ENCODE measurements at places on chromosomes 4 and X.
A peak's percentile ranks its signal among the peaks of the same experiment; 100 is the strongest.

GRCh38 chr4:119005928-119006460 is 117.3 kb downstream of the SYNPO2 start:
- DNase-seq: no peak

DNA sequence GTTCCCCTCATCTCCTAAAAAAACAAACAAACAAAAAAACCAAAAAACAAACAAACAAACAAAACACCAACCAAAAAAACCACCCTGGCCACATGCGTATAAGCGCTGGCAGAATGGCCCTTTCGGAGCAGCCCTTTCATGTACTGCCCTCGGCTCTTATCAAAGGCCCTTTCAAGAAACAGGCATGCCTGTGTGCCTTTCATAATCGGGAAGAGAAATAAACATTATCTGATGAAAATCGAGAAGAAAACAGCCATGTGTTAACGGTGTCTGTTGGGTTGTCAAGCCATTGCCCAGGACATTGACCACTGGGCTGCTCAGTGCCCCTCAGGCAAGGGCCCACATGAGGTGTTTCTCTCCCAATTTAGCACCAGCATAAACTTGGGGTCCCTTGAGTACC is 68.3 kb downstream of the PJA1 start:
- no peak for DNase-seq

- DNase-seq: no peak
Observed at GRCh38 chr4:173572493-173573129, 42.6 kb upstream of the HAND2 start.

- no peak for DNase-seq
Observed at GRCh38 chr4:28287831-28288233, 1427.2 kb downstream of the STIM2 start.

GRCh38 chr4:83109480-83110222 is 4.9 kb downstream of the PLAC8 start:
- DNase-seq: peak; percentile 70

- no peak for DNase-seq
Observed at GRCh38 chrX:38803243-38803587, 2.0 kb downstream of the MID1IP1 start.

- no peak for DNase-seq
Observed at GRCh38 chr4:168409089-168409801, 71.0 kb downstream of the DDX60L start.

DNA sequence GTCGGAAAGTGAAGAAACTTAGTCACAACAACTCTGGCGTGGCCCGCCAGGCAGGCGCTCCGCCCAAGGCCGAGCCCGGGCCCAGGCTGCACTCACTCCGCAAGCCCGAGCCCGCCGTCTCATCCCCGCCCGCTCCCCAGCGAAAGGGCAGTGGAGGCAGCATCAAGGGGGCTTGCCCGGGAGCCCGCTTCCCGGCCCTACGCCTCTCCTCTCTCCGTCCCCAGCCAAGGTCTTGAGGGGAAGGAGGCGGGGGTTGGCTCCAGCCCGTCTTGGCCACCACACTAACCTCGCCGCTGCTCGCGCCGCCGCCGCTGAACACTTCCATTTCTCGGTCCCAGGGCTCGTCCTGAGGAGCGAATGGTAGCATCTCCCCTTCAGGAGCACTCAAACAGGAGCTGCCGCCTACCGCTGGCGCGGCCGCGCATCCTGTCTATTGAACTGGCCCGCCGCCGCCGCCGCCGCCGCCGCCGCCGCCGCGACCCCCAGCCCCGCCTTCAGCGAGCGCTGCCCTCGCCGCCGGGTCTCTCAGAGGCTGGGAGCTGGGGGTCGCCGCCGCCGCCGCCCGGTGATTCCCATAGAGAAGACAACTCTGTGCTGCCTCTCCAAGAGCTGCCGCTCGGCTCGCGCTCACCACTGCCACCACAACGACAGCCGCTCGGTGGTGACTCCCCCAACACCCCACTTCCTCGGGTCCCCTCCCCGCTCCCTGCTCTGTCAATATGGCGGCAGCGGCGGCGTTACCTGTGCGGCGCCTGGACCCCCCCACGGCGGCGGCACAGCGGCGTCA is at the start of gene RPS6KA6:
Gene RPS6KA6 (minus strand): TSS at position 667 of the 787 bp plus-strand sequence. CDS start 300 bp downstream, at position 367.
- peak; percentile 40 for DNase-seq

DNA sequence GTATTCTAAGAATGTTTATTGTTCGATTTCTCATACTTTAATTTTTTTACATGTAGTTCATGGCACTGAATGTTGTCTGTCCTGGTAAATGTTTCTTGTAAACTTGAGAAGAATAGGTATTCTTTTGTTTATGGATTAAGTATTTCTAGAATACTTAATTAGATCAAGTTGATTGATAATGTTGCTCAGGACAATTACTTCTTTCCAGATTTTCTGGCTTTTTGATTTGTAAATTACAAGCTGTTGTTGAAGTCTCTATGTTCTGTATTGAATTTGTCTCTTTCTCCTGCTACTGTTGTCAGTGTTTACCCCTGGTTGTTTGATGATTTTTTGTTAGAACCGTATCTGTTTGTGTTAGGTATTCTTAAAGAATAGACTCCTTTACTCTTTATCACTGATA is 1720.9 kb upstream of the AGA start:
- no peak for DNase-seq

DNA sequence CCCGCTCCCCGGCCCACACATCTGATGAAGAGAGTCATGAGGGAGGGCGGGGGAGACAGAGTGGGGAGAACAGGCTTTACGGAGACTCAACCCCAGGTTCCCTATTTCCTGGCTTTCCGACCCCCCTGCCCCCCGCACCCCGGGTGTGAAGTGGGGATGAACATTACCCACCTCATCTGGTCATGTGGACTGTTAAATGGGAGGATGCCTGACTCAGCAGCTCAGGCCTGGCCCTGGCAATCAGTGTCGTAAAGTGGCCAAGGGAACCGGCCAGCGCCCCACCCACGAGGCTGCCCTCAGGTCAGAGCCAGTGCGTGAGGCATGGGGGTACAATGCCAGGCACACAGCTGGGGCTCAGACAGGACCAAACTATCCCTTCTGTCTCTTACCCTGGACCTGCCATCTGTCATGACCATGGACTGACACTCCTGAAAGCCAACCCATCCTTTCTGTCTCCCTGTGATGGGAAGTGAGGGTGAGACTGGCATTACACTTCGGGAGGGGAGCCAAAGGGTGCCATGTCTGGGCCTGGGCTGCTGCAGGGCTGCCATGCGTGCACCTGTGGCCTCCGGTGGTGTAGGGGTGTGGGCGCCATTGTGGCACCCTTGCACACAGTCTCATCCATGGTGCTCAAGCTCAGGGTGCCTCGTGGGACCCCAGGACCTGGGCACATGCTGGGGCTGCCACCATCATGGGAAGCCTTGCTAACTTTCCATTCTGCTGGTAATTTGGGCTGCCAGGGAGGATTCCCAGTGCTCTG is 106.1 kb upstream of the PSAPL1 start:
- no peak for DNase-seq

DNA sequence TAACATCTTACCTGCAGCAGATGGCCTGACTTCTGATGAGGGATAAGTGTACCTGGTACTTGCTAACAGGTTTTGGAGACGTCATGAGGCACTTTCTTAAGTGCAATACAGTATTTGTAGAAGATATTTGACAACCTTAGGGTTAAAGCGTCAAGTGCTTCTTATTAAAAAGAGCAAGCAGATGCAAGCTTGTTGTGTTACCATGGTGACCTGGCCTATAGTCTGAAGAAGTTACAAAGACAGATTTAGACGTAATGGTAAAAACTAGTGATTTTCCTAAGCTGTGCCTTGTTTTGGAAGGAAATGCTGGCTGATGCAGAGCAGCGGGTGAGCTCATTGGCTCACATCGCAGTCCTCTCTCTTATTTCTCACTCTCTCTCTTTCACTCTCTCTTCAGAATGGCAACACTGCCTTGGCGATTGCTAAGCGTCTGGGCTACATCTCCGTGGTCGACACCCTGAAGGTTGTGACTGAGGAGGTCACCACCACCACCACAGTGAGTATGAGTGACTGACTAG is 243.6 kb downstream of the ANK2 start:
- no peak for DNase-seq

- DNase-seq: no peak
Observed at GRCh38 chr4:156396534-156396933, 442.9 kb upstream of the CTSO start.

- DNase-seq: no peak
Observed at GRCh38 chr4:52071791-52072546, 20.9 kb downstream of the SPATA18 start.

- peak; percentile 35 for DNase-seq
Observed at GRCh38 chrX:38664285-38664684, 102.9 kb downstream of the TSPAN7 start.

DNA sequence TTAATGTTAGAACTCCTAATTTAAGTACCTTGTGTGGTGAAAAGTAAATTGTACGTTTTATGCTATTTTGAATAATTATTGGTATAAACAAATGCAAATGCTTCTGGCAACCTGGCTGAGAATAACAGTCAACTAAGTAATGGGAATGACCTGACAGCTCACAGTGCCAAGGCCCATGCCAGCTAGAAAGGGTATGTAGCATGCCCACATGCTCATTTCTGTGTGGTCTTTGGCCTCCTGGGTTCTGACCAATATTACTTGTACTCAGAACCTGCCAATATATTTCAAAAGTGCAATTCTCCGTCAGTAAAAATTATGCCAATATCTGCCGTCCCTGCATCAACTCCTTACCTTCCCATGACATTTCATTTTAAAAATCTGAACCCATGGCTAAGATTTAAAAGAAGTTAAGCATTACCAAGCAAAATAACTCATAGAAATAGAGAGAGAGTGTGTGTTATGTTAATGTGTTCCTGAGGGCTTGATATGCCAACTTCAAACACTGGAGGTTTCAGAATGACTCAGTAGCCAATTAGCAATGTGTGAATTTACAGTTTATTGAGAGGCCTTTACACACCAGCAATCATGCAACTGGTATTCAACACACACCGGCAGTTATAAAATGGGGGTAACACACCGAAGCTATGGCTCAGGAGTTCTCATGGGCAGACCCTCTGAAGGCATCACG is 820.8 kb downstream of the FSTL5 start:
- DNase-seq: no peak

GRCh38 chr4:68079928-68080327 is 49.7 kb downstream of the TMPRSS11F start:
- DNase-seq: no peak

DNA sequence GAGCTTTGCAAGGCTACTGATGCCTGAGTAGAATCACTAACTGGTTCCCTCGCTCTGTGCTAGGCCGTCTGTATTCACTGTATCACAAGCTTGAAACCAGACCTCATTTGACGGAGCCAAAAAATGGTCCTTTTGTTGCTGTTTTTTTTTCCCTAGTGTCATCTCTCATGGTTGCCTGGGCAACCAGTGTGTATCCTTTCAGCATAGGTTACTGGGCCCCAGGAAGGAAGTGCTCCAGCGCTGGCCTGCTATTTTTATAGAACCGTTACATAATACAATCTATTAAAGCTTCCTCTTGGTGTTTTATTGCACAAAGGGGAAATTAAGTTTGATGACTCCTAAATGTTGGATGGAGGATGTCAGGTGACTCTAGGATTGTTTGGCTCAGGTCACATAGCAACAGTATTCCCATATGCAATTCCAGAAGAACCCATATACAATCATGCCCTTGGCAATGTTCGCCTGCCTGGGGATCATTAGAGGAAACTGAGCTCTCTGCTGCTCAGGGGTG is 220.4 kb downstream of the SPRY1 start:
- DNase-seq: peak; percentile 74

DNA sequence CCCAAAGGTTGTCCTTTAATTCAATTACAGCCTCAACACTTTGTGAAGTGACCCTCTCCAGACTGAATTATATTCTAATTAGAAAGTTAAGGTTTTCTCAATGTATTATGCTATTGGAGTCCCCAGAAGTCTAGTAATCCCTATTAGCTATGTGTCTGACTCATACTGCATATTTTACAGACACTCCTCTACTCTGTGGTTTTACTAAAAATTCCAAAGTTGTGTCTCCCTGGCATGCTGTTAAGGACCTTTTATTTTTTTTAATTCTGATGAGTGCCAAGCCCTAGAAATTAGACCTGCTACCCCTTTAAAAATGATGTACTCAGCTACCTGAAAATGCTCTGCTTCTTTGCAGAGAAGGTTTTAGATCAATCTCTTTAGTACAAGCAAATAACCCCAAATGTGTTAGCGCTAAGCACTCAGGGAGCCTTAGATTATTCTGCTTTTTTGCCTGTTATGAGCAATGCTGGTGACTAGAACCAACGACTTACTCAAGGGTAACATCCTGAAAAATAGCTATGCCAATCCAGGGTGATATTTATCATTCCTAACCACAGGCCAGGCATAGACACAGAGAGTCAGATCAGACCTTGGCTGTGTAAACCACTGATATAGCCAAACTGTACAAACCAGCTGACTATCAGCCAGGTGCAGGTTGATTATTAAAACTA is 26.1 kb upstream of the CXCL13 start:
- peak; percentile 27 for DNase-seq

- DNase-seq: no peak
Observed at GRCh38 chrX:39327705-39328104, 526.4 kb downstream of the MID1IP1 start.

- DNase-seq: no peak
Observed at GRCh38 chr4:81287101-81287500, 72.1 kb upstream of the PRKG2 start.

DNA sequence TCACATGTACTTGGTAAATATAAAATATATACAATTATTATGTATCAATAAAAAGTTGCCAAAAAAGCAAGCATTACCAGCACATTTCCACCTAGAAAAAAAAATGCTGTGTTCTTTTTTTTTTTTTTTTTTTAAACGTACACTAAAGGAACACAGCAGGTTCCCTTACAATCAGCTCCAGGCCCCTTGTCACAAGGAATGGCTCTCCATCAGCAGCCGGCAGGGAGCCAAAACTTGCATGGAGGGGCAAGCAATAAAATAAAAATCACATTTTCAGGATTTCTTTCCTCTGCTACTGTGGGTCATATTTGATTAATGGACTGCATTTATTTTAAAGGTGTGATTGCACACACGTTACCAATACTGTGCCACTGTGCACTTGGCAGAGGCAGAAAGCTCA is 460.3 kb downstream of the GPAT3 start:
- no peak for DNase-seq

DNA sequence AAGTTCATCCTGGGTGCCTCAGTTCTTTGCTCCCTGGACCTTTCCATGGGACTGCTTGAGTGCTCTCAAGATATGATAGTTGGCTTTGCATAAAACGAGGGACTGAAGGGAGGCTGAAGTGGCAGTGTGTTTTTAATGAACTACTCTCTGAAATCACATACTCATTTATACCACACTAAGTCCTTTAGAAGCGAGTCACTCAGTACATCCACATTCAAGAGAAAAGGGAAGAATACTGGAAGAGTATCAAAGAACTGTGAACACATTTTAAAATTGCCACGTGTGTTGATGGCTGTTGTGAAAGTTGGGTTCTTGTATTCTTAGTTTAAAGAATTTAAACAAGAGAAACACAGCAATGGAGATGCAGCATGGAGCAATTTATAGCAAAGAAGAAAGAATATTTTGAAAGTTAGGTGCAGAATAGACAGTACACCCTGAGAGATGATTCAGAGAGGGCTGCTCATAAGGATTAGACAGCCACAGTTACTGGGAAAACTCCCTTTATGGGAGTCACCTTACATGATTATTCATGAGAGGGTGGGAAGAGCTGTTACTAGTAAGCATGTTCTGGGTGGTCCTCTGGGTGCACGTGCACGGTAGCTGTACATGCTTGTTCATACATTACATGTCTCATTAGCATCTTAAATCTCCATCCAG is 380.7 kb downstream of the ADGRL3 start:
- no peak for DNase-seq

All from suppressor macrophage treated with lipopolysaccharide for 1 hour (primary cell).